Camera-type eye (tissue), 1 donor: ENCODE measurements at places on chromosomes 3 and 15. TPM values are rescaled to one million over a fixed set of nuclear protein-coding genes. Genes with fewer than 3 reads are reported as not detected.

GREM1 gene
- 1.2 TPM for total RNA-seq

CLSTN2 gene
- 26.9 TPM for total RNA-seq

MYZAP gene
- total RNA-seq: 2.9 TPM

SUMF1 gene
- total RNA-seq: 44.9 TPM

GNB4 gene
- 46.9 TPM for total RNA-seq

CLDN11 gene
- 16.8 TPM for total RNA-seq

GLDN gene
- 5.1 TPM for total RNA-seq

SETD5 gene
- total RNA-seq: 185 TPM

RPL14 gene
- total RNA-seq: 294 TPM

CATSPER2 gene
- 5.7 TPM for total RNA-seq

CYFIP1 gene
- total RNA-seq: 79.4 TPM

LRRC31 gene
- not detected for total RNA-seq

ASTE1 gene
- 9.7 TPM for total RNA-seq

RTP1 gene
- total RNA-seq: not detected

SYNM gene
- total RNA-seq: 32.7 TPM

AQR gene
- 56.4 TPM for total RNA-seq

HDC gene
- total RNA-seq: 3.8 TPM

ADGRG7 gene
- 0.22 TPM for total RNA-seq

FMN1 gene
- 67.1 TPM for total RNA-seq

IL5RA gene
- total RNA-seq: 0.44 TPM

NPAP1 gene
- total RNA-seq: 0.27 TPM

CPN2 gene
- total RNA-seq: not detected

EFCC1 gene
- 1.1 TPM for total RNA-seq
